ENCODE measurements at places on chromosomes 7 and 10.

GRCh38 chr7:90728568-90728967 lies 132.4 kb downstream of the CDK14 start:
- DNase-seq = no peak

GRCh38 chr7:134910968-134911367 lies 75.3 kb upstream of the AGBL3 start:
- DNase-seq = no peak

GRCh38 chr10:56449770-56450169 lies 88.7 kb upstream of the ZWINT start:
- DNase-seq = no peak

GRCh38 chr7:6271060-6271658 lies 1.3 kb downstream of the CYTH3 start:
- no peak for DNase-seq

DNA sequence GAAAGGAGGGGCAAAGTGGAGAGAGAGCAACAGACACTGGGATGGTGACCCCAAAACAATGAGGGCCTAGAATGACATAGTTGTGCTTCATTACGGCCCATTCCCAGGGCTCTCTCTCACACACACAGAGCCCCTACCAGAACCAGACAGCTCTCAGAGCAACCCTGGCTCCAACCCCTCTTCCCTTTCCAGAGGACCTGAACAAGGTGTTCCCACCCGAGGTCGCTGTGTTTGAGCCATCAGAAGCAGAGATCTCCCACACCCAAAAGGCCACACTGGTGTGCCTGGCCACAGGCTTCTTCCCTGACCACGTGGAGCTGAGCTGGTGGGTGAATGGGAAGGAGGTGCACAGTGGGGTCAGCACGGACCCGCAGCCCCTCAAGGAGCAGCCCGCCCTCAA lies 20.7 kb downstream of the PRSS2 start:
- no peak for DNase-seq

DNA sequence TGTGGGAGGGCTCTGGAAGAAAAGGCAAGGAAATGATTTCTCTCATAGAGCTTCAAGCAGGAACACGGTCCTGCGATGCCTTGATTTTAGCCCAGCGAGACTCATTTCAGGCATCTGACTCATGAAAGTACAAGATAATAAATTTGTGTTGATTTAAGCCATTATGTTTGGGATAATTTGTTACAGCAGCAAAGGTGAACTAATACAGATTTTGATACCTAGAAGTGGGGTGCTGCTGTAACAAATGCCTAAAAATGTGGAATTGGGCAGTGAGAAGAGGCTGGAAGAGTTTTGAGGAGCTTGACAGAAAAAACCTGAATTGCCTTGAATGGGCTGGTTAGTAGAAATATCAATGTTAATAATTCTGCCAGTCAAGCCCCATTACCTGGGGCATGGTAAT lies 44.1 kb upstream of the NRF1 start:
- DNase-seq = no peak

- DNase-seq = no peak
These were observed 61.9 kb downstream of the TES start for GRCh38 chr7:116271963-116272886.

DNA sequence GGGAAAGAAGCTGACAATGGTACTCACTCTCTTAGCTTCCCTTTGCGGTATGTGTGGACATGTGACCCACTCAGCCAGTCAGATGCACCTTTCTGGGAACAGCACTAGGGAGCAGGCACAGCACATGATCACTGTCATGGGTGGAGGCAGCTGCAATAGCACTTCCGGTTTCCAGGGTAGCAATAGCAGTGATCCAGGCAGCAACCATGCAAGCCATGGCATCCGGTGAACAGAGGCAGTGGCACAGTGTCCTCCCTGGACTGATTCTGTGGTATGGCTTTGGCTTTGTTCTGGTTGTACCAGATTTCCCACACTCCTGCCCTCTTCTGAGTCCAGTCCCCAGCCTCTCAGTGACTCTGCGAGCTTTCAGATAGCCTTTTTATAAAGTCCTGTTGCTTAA lies 86.8 kb upstream of the NAMPT start:
- no peak for DNase-seq

GRCh38 chr10:62512732-62513475 lies 138.7 kb downstream of the ZNF365 start:
- DNase-seq = no peak

DNA sequence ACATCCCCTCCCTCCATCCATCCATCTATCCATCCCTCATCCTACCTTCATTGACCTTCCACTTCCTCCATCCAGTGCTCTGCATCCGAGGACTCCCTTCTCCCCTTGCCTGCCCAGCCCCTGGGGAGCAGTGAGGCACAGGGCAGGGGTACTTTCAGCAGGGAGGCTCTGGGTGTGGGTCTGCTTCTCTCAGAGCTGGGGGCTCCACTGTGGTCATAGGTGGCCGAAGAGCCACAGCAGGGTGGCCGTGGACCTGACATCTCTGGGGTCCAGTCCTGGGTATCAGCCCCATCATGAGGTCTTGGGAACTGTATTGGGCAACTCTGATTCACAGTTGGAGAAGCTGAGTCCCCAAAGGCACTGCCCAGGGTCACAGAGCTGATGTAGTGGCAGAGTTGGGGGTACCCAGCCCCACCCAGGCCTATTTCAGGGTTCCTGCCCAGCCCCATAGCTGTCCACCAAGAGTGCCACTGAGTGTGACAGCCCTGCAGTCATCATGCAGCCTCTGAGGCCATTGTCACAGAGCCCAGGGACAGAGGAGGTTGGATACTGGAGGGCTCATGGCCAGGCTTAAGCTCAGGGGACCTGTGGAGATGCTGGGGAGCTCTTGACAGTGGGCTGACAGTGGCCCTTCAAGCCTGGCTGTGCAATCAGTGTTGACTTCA lies 35.3 kb upstream of the DPYSL4 start:
- DNase-seq = no peak

DNA sequence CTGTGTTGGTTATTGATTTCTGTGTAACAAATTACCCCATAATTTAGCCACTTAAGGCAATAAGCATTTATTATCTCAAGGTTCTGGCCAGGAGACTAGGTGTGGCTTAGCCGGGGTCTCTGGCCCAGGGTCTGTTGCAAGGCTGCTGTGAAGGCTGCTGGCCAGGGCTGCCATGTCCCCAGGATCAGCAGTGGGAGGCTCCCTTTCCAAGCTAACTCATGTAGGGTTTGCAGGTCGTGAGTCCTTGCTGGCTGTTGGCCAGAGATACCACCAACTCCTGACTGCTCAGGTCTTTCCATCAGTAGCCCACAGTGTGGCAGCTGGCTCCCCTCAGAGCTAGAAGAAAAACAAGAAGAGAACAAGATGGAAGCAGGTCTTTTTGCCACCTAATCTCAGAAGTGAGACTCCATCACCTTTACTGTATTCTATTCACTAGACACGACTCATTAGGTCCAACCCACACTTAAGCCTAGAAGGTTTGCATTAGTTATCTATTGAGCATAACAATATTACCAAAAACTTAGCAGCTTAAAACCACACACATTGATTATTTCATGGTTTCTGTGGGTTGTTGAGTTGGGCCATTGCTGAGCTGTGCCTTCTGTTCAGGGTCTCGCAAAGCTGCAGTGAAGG lies 185.6 kb downstream of the PFKFB3 start:
- no peak for DNase-seq

DNA sequence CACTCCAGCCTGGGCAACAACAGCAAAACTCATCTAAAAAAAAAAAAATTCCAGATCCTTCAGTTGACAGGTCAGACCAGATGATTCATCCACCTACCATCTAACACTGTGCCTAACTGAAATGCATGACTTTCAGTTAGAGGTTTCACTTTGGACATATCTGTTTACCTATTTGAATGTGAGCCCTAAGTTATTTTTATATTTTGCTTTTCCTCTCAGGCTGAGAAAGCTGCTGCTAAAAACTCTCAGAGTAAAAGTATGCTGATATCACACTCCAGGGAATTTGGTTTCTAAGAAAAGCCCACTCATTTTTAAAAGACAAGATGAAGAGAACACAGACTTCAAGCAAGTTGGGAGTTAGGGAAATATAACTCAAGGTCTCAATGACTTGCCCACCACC lies 126.0 kb downstream of the SGMS1 start:
- DNase-seq = no peak

GRCh38 chr10:62050893-62051433 lies 149.5 kb downstream of the ARID5B start:
- peak; percentile 76 for DNase-seq

DNA sequence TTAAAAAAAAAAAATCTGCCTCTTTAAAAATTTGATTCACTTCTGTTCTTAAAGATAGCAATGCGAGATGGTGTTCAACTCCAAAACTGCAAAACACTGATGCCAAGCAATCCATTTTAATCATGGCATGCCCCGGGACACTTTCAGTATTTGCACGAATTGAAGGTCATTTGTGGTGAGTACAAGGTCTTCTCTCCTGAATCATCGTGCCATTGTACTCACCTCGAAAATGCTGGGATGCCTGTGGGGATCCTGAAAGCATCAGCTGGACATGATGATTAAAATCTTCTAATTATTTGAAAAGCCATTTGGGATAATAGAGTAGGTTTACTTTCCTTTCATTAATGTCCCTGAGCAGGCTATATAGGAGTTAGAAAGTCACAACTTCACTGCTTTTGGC lies 125.1 kb upstream of the NRP1 start:
- DNase-seq = no peak

DNA sequence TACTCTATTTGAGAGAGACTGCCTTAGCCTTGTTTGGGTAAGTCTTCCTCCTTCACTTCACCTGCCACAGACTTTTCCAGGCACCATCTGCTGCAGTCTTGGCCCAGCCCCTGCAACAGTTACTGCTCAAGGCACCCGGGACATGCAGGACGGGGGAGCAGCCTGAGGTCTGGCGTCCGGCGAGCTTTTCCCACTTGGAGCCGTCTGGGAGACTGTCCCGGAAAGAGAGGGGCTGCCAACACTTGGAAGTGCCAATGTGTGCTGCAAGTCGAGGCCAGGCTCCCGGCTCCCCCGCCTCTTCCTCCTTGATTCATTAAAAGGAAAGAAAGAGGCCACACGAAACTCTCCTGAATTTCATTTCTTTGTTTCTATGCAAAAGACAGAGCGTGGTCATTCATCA lies 13.7 kb downstream of the HTRA1 start:
- DNase-seq = no peak
